Caco-2 (cell line): ENCODE measurements at places on chromosomes 4 and X. TPM values are rescaled to one million over a fixed set of nuclear protein-coding genes. Genes with fewer than 3 reads are reported as not detected.
A peak's percentile ranks its signal among the peaks of the same experiment; 100 is the strongest.

DNA sequence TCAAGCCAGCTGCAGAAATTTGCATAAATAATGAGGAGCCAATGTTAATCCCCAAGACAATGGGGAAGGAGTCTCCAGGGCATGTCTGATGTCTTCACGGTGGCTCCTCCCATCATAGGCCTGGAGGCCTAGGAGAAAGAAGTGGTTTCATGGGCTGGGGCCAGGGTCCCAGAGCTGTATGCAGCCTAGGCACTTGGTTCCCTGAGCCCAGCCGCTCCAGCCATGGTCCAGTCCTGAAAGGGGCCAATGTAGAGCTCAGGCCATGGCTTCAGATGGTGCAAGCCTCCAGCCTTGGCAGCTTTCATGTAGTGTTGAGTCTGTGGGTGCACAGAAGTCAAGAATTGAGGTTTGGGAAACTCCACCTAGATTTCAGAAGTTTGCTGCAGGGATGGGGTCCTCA lies 628.2 kb upstream of the GRIA3 start:
- H3K4me3 ChIP-seq, result no peak overlapping the region
- no peak overlapping the region for H3K27ac ChIP-seq
- H3K36me3 ChIP-seq, result no peaks in the 10 kb centered on the region
- H3K4me1 ChIP-seq, result no peaks in the 10 kb centered on the region
- no peaks in the 10 kb centered on the region for H3K27me3 ChIP-seq

DNA sequence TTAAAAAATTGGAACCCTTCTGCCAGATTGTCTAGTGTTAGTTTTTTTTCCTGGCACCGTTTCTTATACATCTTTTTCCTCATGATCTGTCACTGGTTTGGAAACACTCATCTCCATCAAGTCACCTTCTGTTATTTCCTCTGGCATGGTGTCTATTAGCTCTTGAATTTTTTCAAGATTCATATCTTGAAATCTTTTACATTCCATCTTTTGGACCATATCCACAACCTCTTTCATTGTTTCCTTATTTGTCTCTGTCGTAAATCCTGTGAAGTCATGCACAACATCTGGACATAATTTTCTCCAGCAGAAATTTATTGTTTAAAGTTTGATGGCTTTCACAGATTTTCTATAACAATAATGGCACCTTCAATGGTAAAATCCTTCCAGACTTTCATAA lies 10.2 kb upstream of the TMEM185A start:
- H3K27ac ChIP-seq, result no peak overlapping the region
- no peaks in the 10 kb centered on the region for H3K36me3 ChIP-seq
- no peak overlapping the region for H3K4me3 ChIP-seq
- 0 out of 2 replicates have a peak, but pooled peaks cover 1% of the 10 kb centered on the region for H3K27me3 ChIP-seq

GRCh38 chrX:53438174-53438831 lies 4.1 kb upstream of the HSD17B10 start:
- H3K4me3 ChIP-seq, result no peak overlapping the region
- no peak for DNase-seq
- no peaks in the 10 kb centered on the region for H3K27me3 ChIP-seq
- H3K4me1 ChIP-seq, result peaks cover 7% of the 10 kb centered on the region; the same call in 1 of the 2 replicates
- H3K27ac ChIP-seq, result no peak overlapping the region

The RPA4 gene
- total RNA-seq, result 0.39 and 0.75 TPM in 2 replicates

The FGF13 gene
- total RNA-seq, result 7.1 and 8.5 TPM in 2 replicates

DNA sequence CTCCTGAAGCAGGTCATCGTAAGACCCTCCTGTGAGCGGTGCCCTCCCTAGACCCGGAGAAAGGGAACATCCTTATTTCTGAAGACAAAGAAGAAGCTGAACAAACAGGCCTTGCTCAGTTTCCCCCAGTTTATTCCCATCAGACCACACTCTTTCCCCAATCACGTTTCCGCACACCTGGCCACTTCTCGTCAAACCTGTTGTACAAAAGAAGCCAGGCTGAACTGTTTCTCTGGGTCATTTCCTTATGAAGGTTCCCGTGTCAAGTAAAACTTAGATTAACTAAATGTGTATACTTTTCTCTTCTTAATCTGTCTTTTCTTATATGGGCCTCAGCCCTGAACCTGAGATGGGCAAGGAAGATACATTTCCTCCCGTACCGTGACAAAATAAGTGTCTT lies 111.6 kb upstream of the ENPP6 start:
- H3K4me3 ChIP-seq, result no peak overlapping the region
- DNase-seq, result no peak
- no peaks in the 10 kb centered on the region for H3K36me3 ChIP-seq
- H3K27me3 ChIP-seq, result no peaks in the 10 kb centered on the region
- H3K4me1 ChIP-seq, result peaks cover 7% of the 10 kb centered on the region; the same call in 1 of the 2 replicates

GRCh38 chr4:189124149-189124758 lies 816.4 kb upstream of the FRG1 start:
- H3K27ac ChIP-seq, result no peak overlapping the region
- DNase-seq, result no peak
- no peaks in the 10 kb centered on the region for H3K36me3 ChIP-seq
- H3K4me1 ChIP-seq, result no peaks in the 10 kb centered on the region
- H3K4me3 ChIP-seq, result no peak overlapping the region

The DDIT4L gene
- 4.0 and 4.7 TPM in 2 replicates for total RNA-seq

The RBM3 gene
- 233 and 264 TPM in 2 replicates for total RNA-seq

- H3K4me1 ChIP-seq, result no peaks in the 10 kb centered on the region
- H3K27me3 ChIP-seq, result no peaks in the 10 kb centered on the region
- no peaks in the 10 kb centered on the region for H3K36me3 ChIP-seq
- peak within 1 kb of the TSS; percentile 54 for H3K4me3 ChIP-seq
- H3K27ac ChIP-seq, result peak within 1 kb of the TSS; percentile 52
These were observed at the start of gene GSPT2 for GRCh38 chrX:51743179-51743957. GSPT2 (plus strand) TSS chrX:51743442; CDS start chrX:51743627, 185 bp downstream.

GRCh38 chr4:71066737-71067716 lies 73.6 kb downstream of the DCK start:
- H3K27me3 ChIP-seq, result no peaks in the 10 kb centered on the region
- peaks cover 39% of the 10 kb centered on the region for H3K4me1 ChIP-seq
- H3K36me3 ChIP-seq, result no peaks in the 10 kb centered on the region
- peak; percentile 30 for DNase-seq
- no peak overlapping the region for H3K4me3 ChIP-seq

DNA sequence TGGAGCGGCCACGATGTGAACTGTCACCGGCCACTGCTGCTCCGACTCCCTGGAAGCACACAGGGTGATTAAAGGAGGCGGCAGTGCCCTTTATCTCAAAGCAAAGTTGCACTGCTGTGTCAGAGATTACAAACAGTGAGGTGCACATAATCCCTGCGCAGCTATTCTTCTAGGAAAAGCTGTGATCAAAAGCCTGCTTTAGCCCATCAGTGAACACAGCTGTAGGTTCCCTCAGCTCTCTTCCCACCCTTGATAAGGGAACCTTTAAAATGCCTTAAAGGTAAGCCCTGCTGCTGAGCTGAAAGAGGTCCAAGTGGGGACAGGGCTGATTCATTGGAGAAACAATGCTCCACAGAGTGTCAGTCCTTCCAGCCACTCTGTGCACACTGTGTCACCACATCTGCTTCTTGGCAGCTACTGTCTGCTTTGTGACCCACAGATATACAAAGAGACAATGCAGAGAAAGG lies 127.6 kb downstream of the EIF4E start:
- DNase-seq, result peak; percentile 78
- H3K27ac ChIP-seq, result peak overlapping the region; percentile 92
- H3K27me3 ChIP-seq, result no peaks in the 10 kb centered on the region
- no peak overlapping the region for H3K4me3 ChIP-seq

- no peaks in the 10 kb centered on the region for H3K36me3 ChIP-seq
- DNase-seq, result peak; percentile 47
- no peak overlapping the region for H3K27ac ChIP-seq
- no peaks in the 10 kb centered on the region for H3K27me3 ChIP-seq
These were observed 60.7 kb upstream of the ABCG2 start for GRCh38 chr4:88219099-88219498.

The STS gene
- total RNA-seq, result 49.1 and 70.0 TPM in 2 replicates

The MAGEC1 gene
- not detected in 2 replicates for total RNA-seq

DNA sequence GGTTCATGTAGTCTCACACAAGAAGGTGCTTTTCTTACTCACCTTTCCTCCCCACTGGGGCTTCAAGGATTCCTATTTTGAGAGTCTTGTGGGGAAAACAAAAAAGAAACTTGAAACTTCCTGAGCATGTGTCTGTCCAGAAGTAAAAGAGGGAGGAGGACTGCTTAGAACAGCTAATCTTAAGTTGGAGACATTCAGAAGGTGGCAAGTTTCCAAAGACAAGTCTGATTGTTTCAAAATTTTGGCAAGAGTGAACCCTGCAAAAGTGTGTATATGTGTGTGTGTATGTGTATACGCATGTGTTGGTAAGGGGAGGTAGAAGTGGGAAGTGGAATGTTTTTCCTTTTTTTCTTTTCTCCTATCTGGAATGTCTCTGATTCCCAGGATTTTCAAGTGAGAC lies 189.0 kb upstream of the FRMPD4 start:
- H3K4me3 ChIP-seq, result no peak overlapping the region
- no peaks in the 10 kb centered on the region for H3K36me3 ChIP-seq
- H3K27ac ChIP-seq, result no peak overlapping the region
- H3K4me1 ChIP-seq, result no peaks in the 10 kb centered on the region
- H3K27me3 ChIP-seq, result no peaks in the 10 kb centered on the region

The TMSB15A gene
- total RNA-seq, result not detected in 2 replicates

GRCh38 chr4:148341980-148342800 lies 100.0 kb downstream of the NR3C2 start:
- no peak overlapping the region for H3K4me3 ChIP-seq
- H3K4me1 ChIP-seq, result no peaks in the 10 kb centered on the region
- H3K27me3 ChIP-seq, result no peaks in the 10 kb centered on the region
- no peak overlapping the region for H3K27ac ChIP-seq
- no peaks in the 10 kb centered on the region for H3K36me3 ChIP-seq

DNA sequence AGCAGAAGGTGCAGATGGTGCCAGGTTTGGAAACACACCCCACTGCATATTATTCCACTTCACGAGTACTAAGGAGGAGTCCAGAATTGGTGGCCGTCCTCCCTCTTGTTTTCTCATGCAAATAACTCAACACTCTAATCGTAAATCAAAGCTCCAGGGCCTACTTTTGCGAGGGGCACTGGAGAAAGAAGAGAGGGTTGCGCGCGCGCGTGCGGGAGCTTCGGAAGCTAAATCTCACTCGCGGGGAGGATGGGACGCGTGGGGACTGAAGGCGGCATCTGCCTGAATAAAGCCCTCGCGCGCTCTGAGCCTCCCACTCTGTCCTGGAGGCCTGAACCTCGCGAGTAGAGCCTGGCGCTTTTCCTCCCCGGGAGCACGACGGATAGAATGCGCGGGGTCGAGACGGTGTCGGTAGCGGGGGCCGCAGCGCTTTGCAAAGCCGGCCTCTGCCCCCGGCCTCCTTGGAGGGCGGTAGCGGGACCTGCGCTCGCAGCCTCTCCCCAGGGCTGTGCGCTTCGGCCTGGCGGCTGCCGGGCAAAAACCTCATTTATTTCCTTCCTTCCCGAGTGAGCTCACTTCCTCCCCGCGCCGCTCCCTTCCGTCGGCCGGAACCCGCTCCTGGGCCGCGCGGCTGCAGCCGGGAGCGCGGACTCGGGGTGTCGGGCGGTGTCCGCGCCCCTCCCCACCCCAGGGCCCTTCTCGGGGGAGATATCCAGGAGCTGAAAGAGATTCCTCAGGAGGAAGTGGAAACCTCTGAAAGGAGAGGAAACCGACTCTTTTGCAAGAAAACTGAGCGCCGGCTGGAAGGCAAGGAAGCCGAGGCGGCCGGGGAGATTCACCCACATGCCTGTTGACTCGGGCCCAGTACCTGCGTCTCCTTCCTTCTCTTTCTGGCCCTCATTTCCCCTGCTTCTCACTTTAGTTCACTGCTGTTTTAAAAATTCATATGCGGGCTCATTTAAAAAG lies 20.7 kb downstream of the HAND2 start:
- no peaks in the 10 kb centered on the region for H3K27me3 ChIP-seq
- no peak overlapping the region for H3K4me3 ChIP-seq
- H3K36me3 ChIP-seq, result no peaks in the 10 kb centered on the region
- no peak for DNase-seq
- H3K4me1 ChIP-seq, result 0 out of 2 replicates have a peak, but pooled peaks cover 3% of the 10 kb centered on the region
- H3K27ac ChIP-seq, result no peak overlapping the region

DNA sequence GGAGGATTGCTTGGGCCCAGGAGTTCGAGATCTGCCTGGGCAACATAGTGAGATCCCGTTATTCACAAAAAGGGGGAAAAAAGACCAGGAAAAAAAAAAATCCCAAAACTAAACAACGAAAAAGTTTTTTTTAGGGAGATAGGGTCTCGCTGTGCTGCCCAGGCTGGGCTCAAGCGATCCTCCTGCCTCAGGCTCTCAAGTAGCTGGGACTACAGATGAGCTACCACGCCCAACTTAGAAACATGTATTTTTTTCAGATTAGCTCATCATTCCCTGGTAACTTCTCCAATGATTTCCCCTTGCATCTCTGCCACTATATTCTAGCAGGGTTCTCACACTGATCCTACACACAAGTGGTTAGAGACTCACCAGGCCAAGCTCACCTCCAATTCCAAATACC lies 24.4 kb upstream of the IRAK1 start:
- H3K4me1 ChIP-seq, result no peaks in the 10 kb centered on the region
- H3K36me3 ChIP-seq, result 0 out of 2 replicates have a peak, but pooled peaks cover 1% of the 10 kb centered on the region
- H3K27ac ChIP-seq, result no peak overlapping the region
- H3K27me3 ChIP-seq, result no peaks in the 10 kb centered on the region
- H3K4me3 ChIP-seq, result no peak overlapping the region

DNA sequence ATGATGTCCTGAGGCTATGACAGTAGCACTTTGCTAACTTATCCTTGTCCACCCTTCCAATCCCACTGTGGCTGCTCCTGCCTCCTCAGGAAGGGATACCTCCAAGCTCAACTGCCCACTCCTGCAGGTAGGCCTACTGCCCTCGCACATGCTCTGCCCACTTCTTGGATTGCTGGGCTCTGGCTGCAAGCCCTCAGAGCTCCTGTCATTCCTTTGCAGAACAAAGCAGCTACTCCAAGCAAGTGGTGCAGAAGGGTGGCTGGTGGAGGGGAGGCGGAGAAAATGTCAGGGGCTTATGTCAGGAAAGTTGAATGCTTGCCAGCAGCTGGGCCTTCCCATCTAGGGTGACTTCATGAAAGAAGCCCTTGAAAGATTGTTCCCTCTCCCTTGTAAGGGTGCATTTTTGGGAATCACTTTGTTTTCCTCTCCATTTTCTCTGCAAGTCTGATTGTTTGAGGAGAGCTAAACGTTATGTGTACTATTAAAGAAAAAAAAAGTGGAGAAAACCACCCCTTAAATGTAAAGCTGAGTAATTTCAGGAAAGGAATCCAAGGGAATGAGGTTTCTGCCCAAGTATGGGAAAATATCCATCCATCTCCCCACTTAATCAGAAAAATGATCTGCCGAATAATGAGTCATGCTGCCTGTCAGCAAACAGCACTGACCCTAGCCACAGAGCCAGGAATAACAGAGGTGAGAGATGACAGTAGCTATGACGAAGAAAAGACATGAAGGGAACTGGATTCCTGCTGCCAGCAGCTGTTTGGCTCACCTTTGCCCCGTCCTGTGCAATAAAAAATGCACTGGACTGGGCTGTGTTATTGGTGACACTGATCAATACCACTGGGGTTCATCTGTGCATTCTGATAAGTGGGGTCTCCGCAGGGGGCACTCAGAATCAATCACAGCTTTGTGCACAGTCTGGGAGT lies 102.0 kb downstream of the RTL5 start:
- no peaks in the 10 kb centered on the region for H3K36me3 ChIP-seq
- peak overlapping the region; percentile 50 for H3K27ac ChIP-seq
- no peak overlapping the region for H3K4me3 ChIP-seq
- no peaks in the 10 kb centered on the region for H3K27me3 ChIP-seq

DNA sequence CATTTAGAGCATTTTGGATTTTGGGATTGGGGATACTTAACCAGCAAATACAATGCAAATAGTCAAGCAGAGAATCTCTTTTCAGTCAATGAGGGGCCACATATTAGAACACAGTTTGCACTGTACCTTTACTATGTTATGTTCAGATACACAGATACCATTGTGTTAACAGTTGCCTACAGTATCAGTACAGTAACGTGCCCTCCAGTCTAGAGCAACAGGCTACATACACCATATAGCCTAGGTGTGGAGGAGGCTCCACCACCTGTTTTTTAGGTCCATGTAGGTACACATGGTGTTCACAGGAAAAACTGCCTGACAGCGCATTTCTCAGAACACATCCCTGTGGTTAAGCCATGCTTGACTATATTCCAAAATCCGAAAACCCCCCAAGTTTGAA lies 9.1 kb downstream of the GRPEL1 start:
- peaks cover under 1% of the 10 kb centered on the region for H3K36me3 ChIP-seq
- H3K4me1 ChIP-seq, result no peaks in the 10 kb centered on the region
- H3K27me3 ChIP-seq, result no peaks in the 10 kb centered on the region
- no peak overlapping the region for H3K27ac ChIP-seq
